ENCODE measurements at places on chromosomes 12 and 14. TPM values are rescaled to one million over a fixed set of nuclear protein-coding genes. Genes with fewer than 3 reads are reported as not detected.

LTB4R gene
- total RNA-seq, result 2.4 TPM

ADAMTS20 gene
- not detected for total RNA-seq

PCED1B gene
- total RNA-seq, result 0.43 TPM

RPS6KL1 gene
- total RNA-seq, result 0.78 TPM

LRP1 gene
- total RNA-seq, result 578 TPM

REP15 gene
- 6.5 TPM for total RNA-seq

DDX51 gene
- total RNA-seq, result 7.6 TPM

GLT1D1 gene
- not detected for total RNA-seq

P2RX7 gene
- 5.7 TPM for total RNA-seq
